Iris pigment epithelial cell (primary cell): ENCODE measurements at places on chromosomes 12 and 14.

DNA sequence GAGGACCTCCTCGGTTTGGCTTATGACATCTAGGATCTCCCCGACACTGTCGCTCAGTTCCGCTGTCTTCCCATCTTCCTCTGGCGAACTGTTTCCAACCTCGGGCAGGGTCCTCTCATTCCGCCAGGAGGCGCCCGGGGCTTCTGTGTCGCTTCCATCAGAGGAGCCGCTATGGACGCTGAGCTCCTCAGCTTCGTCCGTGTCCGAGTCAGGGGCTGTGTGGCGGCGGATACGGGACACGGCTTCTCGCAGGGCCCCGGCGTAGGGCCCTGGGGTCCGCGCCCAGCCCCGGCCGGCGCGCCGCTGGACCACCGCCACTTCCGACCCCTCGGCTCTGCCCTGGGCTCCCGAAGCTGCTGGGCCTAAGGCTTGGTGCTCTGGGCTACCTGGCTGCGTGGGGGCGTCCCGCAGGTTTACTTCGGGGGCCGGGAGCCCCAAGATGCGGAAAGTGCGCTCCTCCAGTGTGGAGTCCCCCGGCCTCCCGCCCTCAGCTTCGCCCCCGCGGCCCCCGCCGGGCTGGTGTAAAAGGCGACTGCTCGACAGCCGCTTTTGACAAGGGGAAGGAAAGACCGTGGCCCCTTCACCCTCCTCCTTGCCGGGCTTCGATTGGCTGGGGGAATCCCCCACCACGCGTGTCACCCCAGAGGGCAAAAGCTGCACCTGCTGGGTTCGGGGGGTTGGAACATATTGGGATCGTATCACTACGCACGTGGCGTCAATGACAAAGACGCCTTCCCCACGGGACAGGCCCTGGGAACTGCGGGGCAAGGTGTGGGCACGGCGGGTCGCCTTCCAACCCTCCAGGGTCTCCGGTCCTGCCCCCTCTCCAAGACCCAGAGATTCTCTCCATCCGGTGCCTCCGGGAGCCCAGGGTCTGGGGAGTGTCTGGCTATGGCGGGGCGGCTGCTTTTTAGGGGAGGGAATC is 2.1 kb downstream of the DDN start:
- peak; percentile 72 for DNase-seq

- DNase-seq: peak; percentile 3
These were observed 297.1 kb downstream of the PDZRN4 start for GRCh38 chr12:41485203-41485602.

- DNase-seq: no peak
These were observed 243.7 kb upstream of the DIO2 start for GRCh38 chr14:80455031-80455430.

DNA sequence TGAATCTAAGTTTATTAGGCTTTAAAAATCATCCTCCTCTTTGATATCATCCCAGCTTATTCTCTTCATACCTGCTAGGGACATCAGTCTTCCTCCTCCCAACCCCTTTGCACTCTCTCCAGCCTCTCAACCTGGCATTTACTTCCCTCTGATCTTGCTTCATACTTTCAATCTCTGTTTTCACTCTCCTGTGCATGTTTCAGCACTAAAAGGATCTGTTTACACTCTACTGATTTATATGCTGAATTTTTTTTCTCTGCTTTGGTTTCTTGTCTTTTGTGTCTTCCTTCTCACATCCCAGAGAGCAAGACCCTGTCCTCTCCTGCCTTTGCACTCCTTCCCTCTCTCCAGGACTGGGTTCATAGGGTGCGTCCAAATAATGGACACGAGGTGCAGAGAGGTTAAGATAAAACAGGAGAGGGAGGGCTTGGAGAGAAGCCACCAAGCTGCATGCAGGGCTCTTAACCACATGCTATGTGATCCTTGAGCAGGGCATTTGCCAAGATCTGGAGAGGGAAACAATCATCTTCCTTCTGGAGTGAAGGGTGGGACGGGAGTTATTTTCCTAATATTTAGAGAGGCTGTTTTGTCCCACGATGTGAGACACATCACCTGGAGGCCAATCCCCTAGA is 3.0 kb upstream of the CISTR start:
- DNase-seq: peak; percentile 47

GRCh38 chr12:104602406-104602805 is 145.7 kb downstream of the CHST11 start:
- DNase-seq: no peak

GRCh38 chr12:54701940-54702592 is 53.9 kb upstream of the DCD start:
- peak; percentile 53 for DNase-seq

DNA sequence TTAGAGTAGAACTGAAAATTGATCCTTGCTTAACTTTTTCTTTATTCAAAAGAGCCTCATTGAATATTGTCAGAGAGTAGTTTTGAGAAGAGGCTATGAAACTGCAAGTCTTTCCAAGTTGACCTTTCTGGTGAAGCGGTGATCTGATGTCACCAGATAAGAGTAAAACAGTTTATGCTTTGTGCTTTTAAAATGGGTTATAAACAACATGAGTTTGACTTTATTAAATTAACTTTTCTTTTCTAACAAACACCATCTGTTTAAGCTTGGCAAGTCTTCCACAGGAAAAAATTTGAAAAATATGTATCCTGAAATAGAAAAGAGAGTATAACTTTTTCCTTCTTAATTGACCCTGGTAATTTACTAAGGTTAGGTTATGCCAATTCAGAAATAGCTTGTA is 408.7 kb upstream of the NOVA1 start:
- no peak for DNase-seq

- DNase-seq: no peak
These were observed 135.2 kb downstream of the RERGL start for GRCh38 chr12:17954788-17955187.

DNA sequence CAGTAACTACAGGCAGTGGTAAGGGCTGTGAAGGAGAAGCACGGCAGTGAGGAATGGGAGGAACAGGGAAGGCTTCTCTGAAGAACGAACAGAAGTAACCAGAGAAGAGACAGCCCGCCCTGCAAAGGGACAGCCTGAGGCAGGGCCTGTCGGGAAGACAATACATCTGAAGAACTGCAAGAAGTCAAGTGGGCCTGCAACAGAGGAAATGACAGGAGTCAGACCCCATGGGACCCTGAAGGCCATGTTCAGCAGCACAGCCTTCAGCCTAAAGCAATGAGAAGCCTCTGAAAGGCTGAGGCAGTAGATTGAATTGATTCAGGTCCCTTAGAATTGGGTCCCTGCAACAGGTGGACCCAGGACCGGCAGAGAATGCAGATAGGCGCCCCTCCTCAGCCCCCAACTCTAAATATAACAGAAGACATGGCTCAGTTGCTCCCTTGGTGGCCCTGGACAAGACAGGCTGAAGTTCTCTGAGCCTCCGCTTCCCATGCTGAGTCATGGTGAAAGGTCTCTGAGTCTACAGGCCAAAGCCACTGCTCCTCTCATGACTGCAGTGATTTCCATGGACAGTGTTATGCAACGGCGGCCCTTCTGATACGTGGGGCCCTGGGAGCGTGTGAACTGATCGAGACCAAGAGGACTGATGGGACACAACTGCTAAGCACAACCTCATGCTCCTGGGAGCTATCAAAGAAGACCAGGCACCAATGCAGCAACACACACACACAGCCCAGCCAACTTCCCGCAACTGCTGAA is 10.8 kb upstream of the ACTR6 start:
- DNase-seq: no peak

GRCh38 chr12:124057691-124058090 is 84.7 kb downstream of the ZNF664 start:
- no peak for DNase-seq

DNA sequence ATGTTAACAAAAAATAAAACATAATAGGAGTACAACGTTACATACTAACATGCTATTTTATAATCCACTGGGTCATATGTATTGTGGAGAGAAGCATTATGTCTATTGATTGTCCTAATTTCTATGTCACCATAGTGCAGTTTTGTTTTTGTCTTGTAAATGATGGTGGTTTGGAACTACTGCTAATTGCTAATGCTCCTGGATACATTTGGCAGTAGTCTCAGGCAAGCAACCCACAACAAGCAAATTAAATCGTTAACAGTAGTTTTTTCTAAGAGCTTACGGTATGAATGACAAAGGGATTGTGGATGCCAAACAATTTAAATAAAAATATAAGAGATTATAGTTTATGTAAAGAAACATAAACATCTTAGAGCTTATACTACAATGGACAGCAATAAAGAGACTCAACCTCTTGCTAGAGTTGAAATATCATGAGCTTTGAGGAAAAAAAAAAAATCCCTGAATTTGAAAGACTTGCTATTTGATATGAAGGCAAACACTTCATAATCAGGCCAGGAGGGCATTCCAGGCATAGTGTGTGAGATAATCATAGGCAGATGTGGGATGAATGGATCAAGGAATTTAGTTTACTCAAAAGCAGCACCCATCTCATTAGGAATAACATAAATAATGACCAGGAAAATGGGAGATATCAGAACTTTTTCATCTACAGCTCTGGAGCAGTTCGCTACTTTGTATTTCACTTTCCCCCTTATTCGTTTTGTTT is 181.3 kb downstream of the CCDC59 start:
- peak; percentile 15 for DNase-seq

DNA sequence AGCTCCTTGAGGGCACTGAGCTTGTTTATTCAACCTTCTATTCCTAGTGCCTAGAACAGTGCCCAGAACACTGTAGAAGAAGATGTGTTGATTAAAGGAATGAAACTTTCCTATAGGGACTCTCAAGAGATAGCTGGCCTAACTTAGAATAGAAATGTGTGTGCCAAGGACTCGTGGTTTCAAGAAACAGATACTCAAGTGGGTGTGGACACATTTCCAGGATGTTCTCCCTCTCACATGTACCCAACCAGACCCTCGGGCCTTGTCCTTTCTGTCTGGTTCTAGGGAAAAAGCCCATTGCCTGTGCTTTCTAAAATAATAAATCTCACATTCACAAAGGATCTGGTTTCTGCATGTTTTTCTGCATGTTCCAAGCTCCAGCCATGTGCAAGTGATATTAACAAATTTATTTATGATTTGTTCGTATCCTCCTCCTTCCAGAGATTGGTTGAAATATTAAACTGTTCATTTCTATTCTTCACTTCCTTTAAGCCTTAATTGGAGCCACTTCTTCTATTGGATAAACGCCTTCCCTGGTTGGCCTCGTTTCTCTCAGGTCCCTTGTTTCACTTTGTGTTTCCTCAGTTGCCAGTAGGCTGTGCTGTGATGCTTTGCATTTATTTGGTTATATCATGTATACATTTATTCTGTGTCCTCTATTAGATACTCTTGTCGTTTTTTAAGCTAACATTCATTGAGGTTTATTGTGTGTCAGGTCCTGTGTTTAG is 89.8 kb downstream of the CRADD start:
- DNase-seq: peak; percentile 81

DNA sequence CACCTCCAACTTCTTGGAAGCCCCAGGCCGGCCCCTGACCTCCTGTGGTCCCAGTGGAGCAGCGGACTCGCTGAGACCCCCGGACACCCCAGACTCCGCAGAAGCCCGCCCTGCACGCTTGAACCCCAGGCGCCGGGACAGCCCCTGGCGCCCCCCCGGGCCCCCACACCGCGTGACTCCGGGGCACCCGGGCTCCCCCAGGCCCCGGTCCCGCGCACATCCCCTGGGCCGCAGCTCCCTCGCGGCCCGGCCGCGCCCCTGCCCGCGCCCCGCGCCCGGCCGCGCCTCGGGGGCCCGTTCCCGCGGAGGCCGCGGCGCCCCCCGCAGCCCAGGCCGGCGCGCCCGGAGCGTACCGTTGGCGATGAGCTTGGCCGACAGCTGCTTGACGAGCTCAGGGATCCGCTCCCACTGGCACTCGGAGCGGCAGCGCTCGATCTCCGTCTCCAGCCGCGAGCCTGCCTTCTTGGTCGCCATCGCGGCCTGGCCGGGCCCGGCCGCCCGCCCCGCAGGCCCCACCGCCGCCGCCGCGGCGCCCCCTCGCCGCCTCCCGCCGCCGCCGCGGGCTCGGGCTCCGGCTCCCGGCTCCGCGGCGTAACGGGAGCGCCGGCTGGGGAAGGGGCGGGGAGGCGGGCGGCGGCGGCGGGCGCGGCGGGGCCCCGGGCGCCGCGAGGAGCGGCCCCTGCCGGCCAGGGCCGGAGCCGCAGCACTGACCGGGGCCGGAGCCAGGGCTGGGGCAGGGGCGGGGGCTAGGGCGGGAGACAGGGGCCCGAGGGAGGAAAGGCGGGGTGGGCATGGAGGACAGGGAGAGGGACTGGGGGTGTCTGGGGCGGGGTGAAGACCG is at the start of gene TTC7B:
TSS of gene TTC7B (minus strand) at position 609 of the 841 bp plus-strand sequence. CDS start at position 474, 135 bp downstream.
- DNase-seq: no peak

- DNase-seq: no peak
These were observed 78.0 kb downstream of the PLEKHG3 start for GRCh38 chr14:64782196-64782595.

GRCh38 chr12:114984634-114985061 is 300.7 kb upstream of the TBX3 start:
- DNase-seq: peak; percentile 17
